Activated T-cell treated with anti-CD3 and anti-CD28 coated beads, Interleukin-2, amount 50 U/mL, for 24 hours (primary cell): ENCODE measurements at places on chromosomes 11 and 22.

DNA sequence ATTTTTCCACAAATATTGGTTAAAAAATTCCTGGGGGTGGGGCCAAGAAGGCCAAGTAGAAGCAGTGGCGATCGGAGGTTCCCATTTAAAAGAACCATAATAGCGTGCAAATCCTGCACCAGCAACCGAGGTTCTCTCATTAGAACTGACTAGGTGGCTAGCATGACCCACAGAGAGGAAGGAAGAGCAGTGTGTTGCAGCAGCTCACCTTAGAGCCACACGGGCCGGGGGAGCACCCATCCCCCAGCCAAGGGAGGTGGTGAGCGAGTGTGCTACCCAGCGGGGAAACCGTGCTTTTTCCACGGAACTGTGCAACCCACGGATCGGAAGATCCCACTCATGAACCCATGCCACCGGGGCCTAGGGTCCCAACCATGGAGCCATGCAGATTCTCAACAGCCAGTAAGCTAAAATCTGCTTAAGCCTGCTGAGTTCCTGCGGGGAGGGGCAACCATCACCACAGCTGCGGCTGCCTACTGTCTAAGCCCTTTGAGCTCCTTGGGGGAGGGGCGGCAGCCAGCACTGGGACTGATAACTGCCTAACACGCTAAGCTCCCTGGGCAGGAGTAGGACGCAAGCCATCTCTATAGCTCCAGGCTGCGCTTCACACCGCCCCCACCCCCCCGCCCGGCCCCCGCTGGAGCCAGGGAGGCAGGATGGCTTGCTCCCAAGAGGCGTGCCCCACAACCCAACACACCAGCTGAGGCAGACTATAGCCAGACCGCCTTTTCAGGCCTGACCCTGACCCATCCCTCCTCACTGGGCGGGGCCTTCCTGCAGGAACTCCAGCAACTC is 21.0 kb upstream of the HTATIP2 start:
- H3K27me3 ChIP-seq = peaks cover 85% of the 10 kb centered on the region
- no peaks in the 10 kb centered on the region for H3K36me3 ChIP-seq
- H3K4me1 ChIP-seq = peaks cover 4% of the 10 kb centered on the region
- no peak overlapping the region for H3K27ac ChIP-seq
- H3K4me3 ChIP-seq = no peak overlapping the region

DNA sequence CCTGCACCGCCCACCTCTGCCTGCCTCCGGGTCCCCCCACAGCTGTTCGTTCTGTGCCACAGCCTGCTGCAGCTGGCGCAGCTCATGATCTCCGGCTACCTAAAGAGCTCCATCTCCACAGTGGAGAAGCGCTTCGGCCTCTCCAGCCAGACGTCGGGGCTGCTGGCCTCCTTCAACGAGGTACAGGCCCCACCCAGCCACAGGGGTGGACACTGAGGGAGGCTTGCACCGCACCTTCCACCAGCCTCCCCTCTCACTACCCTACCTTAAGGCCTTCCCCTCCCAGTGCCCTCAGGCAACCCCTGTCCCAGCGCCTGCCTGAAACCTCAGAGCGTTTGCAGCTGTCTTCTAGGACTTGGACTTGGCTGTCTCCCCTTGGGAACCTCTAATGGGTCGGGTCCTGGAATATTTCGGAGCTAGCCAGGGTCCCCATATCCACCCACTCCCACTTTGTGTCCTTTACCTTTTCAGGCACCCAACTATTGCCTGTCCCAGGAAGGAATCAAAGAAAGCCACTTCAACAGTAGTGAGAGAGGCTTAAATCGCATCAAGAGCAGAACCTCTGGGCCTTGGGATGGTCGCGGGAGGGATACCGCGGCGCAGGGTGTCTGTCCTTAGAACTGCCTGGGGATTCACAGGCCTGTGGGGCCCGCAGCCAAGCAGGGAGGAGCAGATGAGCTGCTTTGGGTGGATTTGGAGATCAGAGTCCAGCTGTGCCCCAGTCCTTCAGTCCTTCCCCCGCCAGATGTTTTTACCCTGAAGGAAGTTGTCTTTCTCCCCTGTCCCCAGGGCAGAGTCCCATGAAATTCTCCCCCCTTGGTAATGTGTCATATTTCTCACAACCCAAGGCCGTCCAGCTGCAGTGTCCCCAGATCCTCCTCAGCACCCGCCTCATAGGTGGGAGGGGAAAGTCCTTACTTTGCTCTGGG is 13.3 kb downstream of the SLCO2B1 start:
- peaks cover 5% of the 10 kb centered on the region for H3K4me1 ChIP-seq
- H3K27me3 ChIP-seq = no peaks in the 10 kb centered on the region
- no peak for DNase-seq
- H3K4me3 ChIP-seq = no peak overlapping the region

DNA sequence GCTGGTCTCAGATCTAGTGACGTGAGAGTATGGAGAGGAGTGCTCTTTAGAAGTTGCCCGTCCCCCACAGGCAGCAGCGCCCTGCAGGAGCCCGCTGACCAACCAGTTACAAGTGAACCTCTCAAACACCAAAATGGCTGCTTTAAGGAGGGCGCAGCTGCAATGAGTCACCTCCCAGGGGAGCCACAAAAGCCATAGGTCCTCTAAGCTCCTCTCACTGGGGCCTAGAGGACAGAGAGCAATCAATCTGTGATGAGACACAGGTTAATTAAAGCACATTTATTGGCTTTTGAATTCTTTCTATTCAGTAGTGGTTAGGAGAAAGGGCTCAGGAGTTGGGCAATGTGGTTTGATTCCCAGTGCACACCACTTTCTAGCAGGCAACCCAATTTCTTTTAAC is 15.5 kb upstream of the RAPSN start:
- peaks cover 72% of the 10 kb centered on the region for H3K36me3 ChIP-seq
- no peaks in the 10 kb centered on the region for H3K27me3 ChIP-seq
- H3K27ac ChIP-seq = peak overlapping the region; percentile 59

DNA sequence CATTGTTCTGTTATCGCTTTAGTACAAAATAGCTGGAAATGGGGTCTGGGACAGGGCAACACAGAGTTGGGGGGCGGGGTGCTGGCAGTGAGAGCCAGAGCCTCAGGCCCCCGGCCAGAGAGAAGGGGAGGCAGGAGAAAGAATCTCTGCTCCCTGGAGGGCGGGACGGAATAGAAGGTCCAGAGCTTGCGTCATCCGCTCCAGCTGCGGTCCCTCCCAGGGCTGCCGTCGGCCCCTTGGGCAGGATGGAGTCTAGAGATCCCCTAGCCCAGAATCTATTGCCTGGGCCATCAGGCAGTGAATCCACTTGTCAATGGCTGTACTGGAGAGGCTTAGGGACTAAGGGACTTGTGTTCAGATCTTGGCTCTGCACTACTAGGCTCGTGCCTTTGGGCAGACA is 5.0 kb downstream of the TP53I11 start:
- peaks cover 30% of the 10 kb centered on the region for H3K4me1 ChIP-seq
- no peak for DNase-seq
- no peak overlapping the region for H3K27ac ChIP-seq

DNA sequence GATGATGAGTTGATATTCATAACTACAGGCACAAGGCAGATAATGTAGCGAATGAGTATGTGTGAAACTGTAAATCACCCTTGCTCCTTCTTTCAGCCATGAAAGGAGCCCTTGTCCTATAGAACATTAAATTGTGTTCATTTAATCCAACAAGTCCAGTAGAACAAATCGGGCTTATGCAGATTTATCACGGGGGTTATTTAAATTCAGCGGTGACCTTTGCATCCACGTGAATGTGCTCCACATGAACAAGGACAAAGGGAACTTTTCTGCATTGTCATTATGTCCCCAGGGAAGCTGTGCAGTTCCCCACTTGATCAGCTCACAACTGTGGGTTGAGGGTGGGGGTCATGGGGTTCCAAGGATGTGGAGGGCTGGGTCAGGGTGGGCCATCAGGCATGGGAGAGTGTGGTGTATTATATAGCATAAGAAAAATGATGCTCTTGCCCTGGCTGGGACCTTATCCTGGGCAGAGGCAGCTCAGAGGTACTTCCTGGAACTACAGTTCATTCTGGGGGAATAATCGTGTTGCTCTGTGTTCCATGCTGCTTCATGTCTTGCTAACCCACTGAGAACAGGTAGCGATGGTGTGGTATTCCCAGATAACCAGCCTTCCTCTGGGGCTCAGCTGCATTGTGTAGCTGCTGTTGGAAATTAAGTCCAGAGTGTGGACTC is 306.6 kb downstream of the FAT3 start:
- no peak overlapping the region for H3K27ac ChIP-seq
- DNase-seq = no peak
- no peak overlapping the region for H3K4me3 ChIP-seq
- H3K4me1 ChIP-seq = no peaks in the 10 kb centered on the region

- peaks cover 6% of the 10 kb centered on the region for H3K27me3 ChIP-seq
- peak overlapping the region; percentile 14 for H3K27ac ChIP-seq
- DNase-seq = no peak
- H3K36me3 ChIP-seq = peaks cover 47% of the 10 kb centered on the region
Measured at GRCh38 chr11:130122141-130122575, 37.4 kb upstream of the ST14 start.

GRCh38 chr11:126583101-126583500 is 227.6 kb downstream of the ST3GAL4 start:
- H3K27me3 ChIP-seq = no peaks in the 10 kb centered on the region
- no peak overlapping the region for H3K27ac ChIP-seq
- no peak overlapping the region for H3K4me3 ChIP-seq

DNA sequence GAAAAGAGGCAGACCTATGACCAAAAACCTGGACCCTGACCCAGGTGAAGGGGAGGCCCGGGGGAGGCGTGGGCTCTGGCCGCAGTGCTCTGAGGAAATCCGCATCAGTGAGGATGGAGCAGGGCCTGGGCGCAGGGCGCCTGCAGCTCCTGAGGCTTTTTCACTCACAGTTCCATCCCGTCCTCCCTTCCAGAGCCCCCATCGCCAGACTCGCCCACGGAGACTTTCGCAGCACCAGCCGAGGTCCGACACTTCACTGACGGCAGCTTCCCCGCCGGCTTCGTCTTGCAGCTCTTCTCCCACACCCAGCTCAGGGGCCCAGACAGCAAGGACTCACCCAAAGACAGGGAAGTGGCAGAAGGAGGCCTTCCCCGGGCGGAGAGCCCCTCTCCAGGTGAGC is 5.4 kb downstream of the SPINDOC start:
- H3K4me3 ChIP-seq = no peak overlapping the region
- no peak for DNase-seq
- H3K27ac ChIP-seq = no peak overlapping the region
- peaks cover 87% of the 10 kb centered on the region for H3K36me3 ChIP-seq

DNA sequence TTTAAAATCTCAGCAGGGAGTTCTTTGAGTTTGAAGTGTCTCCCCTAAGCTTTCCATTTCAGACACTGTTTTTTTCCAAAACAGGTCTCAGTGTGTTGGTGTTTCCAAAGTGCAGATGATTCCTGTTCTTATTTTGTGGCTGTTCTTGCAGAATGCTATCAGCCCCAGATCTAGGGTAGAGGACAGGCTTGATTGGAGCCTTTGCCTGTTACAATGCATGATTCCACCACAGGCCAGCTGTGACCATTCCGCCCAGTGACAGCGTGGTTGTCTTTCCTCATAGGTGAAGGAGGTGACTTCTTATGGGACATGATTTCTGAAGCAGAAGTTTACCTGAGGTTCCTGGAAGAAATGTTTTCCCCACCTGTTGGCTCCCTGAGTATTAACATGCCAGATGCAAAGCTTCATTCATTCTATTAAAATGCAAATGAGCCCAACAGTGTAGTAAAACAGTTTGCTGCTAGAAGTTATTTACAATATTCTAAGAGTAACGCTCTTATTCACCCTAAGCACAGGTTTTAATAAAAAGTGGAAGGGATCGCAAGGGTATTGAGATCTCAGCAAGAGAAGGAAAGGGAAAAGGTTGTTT is 36.9 kb upstream of the BIRC3 start:
- peaks cover 6% of the 10 kb centered on the region for H3K27me3 ChIP-seq
- H3K4me3 ChIP-seq = no peak overlapping the region
- no peaks in the 10 kb centered on the region for H3K36me3 ChIP-seq
- DNase-seq = no peak
- peaks cover 12% of the 10 kb centered on the region for H3K4me1 ChIP-seq
